Stimulated activated CD4-positive, alpha-beta T cell treated with anti-CD3 and anti-CD28 coated beads, Interleukin-15, amount 100 ng/mL, for 1 hour (primary cell): ENCODE measurements at places on chromosomes 6 and 20.

DNA sequence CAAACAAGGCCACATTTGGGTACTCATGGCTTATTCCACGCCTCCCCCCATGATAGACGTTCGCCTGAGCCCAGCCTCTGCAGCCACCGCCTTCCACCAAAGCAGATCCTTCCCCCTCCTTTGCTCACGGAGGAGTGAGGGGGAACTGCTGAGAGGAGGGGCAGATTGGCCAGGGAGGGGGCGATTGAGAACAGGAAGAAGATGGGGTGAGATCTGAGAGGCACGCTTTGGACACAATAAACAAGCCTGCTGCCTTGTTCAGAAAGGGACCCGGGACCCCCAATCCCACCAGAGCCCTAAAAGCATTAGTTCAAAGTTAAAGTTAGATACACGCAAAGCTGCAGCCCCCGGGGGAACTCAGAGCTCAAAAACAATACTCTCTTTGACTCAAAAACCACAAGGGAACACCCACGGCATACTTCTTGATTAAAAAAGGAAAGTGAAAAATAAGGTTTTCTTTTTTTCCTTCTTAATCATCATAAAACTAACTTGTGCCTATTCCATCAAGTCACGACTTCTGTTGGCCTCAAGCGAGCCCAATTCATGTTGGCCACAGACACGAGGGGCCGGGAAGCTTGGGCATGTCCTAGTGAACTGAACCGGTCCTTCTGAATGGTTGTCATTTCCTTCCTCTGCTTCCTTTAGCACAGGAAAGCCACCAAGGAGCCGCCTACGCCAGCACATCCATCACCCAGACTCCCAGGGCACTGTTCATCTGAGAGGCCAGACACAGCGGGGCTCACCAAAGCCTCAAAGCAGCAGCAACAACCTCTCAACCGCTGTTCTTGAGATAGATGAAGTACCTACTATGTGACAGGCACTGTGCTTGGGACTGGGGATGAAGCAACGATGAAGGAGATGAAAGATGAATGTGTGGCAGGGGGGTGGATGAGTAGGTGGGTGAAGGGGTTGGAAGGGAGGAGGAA is 44.7 kb downstream of the NFATC2 start:
- DNase-seq = peak; percentile 30

DNA sequence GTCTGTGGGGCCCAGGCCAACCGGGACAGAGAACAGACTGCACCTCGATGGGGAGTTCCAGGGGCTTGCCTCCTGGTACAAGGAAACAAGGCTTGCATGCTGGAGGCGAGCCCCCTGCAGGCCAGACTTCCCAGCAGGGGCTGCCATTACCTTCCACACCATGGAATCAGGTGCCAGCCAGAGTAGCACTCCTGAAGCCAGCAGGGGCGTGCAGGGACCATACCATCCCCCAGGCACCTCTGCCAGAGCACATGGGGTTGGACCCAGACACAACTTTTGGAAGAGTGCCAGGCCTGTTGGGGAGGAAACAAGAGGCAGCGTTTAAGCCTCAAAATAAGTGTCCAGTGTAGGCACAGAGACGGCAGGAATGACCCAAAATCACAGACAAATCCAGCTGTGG is 6.5 kb downstream of the DDO start:
- DNase-seq = no peak

DNA sequence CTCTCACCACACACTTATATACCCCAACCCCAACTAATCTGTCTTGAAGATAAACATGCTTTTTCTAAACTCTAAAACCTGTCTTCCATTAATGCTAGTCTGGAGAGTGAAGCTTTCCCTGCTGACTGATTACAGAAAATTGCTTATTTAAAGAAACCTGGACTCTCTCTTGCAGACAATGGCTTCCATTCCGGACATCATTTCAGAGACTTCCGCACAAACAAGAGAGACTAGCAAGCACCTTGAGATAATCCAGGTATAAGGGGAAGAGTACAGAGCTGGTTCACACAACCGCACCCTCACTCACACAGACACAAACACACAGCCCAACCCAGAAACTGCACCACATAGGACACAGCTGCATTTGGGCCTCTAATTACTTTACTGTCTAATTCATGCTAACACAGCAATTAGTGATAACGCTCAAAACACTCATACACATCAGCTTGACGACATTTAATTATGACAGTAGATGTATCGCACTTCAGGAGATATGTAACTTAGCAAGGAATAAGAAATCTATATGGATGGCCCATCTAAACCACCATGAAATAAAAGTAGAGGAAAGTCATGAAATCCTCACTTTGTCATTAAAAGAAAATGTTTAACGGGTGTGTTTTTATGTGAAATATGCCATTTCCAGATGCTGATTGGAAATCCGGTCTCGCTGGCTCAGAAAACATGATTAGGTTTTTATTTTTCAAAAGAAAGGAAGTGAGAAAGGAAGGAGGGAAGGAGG is 138.1 kb upstream of the JARID2 start:
- DNase-seq = no peak

DNA sequence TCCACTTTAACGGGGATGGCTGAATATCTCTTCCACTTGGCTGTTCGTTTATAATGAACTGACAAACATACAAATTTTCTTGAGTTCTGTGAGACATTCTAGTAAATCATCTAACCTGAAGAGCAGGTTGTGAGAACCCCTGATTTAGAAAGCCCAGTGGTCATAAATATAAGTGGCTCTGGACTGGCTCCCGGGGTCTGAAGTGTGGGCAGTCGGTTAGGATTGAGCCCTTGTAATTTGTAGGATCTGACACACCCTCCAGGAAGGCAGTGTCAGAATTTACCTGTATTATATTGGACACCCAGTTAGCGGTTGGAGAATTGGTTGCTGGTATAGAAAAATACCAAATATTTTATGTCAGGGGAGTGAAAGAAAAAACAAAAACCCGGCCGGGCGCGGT is 6.8 kb upstream of the GMEB2 start:
- no peak for DNase-seq

DNA sequence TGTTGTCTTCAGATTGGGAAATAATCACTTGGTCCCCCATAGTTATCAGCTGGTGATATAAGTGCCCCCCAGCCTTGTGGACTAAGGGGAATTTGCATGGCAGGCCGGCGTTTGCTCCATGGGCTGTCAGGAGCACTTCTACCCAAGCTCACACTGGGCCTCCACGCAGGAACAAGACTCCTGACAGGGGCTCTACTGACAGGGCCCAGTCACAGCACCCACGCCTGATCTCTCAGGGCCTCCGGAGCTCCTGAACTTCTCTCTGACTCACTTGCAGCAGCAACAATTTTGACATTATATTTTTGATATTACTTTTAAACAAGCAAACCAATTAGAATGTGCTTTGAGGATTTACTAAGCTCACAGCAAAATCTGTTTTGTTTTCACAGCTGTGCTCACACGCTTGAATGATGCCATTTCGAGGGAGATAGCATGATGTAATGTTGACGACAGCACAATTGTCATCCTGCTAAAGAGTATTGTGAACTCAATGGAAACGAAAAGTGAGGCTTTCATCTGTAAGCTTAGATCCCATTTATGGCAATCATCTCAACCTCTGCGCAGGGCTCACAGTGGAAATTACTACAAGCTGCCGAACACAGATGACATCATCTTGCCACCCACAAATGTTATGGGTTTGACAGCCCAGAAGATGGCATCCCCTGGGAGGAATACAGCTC is 28.7 kb upstream of the TXNDC5 start:
- no peak for DNase-seq
